ENCODE measurements at places on chromosomes 1 and 21.

- DNase-seq = no peak
Measured at GRCh38 chr1:18554597-18554996, 73.9 kb downstream of the KLHDC7A start.

DNA sequence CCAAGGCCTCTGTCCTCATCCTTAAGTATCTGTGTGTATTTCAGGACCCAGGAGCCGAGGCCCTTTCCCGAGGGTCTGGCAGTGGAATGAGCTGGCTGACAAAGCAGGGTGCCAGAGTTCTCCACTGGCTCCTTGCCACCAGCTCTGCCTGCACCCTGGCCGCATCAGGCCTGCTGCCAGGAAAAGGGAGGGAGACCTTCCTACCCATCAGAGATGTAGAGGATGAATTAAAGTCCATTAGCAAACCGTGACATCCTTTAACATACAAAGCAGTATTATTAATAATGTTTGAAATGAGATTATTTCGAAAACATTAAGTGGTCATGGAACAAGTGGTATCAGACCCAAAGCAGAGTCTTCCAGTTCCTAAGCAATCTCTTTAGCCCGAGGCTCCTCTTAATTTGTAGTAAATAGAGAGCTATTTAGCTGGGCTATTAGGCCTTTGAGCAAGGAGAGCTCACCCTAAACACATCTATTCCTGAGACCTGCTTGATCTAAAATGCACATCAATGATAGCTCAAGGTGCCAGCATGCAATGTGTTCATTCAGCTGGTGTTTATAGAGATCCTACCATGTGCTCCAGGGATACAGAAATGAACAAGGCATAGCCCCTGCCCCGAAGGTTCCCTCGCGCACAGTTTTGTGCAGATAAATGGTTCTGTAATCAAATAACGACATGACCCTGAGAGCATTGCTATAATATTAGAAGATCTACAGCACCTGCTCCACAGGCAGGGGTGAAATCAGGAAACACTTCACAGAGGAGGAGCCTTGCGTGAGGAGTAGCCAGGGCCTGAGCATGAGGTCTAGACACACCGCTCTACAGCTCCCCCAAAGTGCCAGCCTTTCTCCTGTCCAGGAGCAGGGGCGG, 44.0 kb downstream of the FAM163A start:
- no peak for DNase-seq

- DNase-seq = no peak
Measured at GRCh38 chr1:118659646-118660045, 328.5 kb downstream of the TBX15 start.

- DNase-seq = peak; percentile 93
Measured at GRCh38 chr1:25338188-25338981, at the start of gene TMEM50A. Gene TMEM50A (plus strand): TSS chr1:25338334. CDS start chr1:25340487, 2,153 bp downstream.

- DNase-seq = no peak
Measured at GRCh38 chr1:153985341-153985912, 712 bp downstream of the RAB13 start.

DNA sequence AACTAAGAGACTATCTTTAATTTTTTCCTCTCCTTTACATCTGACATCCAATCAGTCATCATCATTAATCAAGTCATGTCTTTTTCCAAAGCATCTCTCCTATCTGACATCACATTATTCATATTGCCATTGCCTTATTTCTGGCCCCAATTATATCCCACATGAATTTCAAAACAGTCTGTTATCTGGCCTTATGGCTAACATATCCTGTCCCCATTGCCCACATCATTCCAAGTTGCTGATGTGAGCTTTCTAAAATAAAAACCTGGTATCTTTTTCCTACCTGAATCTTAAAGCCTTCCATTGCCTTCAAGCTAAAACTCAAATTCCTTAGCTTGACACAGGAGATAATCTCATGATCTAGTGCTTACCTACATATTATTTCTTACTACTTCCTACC, 283.9 kb downstream of the LRRC40 start:
- no peak for DNase-seq

- DNase-seq = no peak
Measured at GRCh38 chr21:17089091-17089491, 423.8 kb upstream of the CXADR start.

DNA sequence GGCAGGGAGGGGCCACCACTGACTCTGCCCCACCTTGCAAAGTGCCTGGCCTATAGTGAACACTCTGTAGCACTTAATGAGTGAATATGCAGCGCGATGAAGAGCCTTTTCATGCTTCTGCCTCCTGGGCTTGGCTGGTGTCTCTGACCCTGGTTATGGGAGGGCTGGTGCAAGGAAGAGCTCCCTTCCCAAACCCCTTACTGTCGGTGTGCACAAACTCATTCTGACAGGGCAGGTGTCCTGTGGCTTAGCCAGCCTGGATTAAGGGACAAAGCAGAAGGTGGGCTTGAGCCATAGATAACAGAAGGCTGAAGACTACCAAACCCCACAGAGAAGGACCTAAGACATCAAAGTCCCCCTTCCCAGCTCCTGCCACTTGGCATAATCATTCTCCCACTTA, 2.0 kb upstream of the NCMAP start:
- DNase-seq = no peak

- DNase-seq = no peak
Measured at GRCh38 chr1:997713-997992, 2.2 kb downstream of the HES4 start.

DNA sequence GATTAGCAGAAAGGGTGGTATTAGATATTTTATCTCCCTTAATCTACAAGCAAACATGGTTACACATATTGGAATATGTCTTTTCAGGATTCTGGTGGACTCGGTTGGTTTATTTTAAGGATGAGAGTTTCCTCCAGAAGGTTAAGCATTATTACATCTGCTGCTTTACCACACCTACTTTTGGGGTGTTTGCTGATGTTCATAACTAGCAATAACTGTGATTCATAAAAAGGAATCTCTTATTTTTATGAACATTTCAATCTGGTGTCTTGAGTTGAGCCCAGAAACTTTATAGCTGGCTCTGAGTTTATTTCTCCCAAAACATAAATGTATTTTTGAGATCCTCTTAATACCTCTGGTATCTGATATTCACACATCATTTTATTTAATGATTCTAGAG, 82.7 kb downstream of the LRRC8D start:
- DNase-seq = no peak

DNA sequence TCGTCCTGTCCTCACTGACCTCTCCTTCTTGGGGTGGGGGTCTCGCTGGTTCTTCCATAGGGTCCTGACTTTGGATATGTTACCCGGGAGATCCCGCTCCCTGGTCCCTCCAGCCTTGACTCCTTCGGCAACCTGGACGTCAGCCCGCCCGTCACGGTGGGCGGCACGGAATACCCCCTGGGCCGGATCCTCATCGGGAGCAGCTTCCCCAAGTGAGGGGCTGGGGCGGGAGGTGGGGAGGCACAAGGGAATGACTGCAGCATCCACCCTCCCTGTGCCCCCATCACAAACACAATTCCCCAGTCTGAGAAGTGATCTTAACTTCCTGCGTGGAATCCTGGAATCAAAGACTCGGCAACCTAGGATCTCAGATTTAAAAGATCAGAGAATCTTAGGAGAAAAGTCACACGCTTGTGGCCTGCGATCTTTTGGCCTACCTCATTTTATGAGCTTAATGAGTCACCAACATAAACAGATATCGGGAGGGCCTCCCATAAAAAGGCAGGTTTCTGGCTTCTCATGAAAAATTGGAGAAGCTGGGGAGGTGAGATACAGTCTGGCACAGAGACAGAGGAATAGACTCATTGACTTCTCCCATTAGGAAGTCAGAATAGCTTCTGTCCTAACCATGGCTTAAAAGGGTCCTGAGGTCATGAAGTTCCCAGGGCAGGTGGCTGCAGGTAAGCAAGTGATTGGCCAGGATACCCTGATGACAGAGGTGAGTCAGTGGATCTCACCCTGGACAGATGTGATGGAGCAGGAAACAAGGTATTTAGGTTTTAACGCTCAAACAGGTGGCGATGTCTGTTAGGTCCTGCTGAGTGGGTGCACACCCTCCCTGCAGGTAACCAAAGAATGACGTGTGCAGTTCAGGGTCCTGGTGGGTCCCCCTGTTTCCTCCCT, 15.9 kb upstream of the PADI3 start:
- DNase-seq = no peak

DNA sequence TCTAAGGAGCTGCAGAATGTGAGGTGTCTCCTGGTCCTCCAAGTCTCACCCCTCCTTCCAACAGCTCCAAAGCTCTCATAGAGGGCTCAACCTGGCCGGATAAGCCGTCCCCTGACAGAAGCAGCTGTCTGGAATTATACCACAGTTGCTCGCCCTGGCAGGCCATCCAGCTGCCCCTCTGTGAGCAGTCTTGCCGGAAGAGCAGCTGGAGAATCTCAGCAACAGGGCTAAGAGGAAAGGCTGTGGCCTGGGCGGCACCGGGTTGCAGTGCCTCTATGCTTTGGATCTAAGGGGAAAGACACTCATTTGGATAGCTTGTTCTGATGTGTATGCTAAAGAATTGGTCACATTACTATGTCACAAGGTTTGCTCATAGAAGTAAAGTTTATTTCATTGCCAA, 12.4 kb downstream of the TMCC2 start:
- no peak for DNase-seq

GRCh38 chr1:175820456-175821025, 77.1 kb upstream of the TNR start:
- DNase-seq = no peak

- DNase-seq = peak; percentile 27
Measured at GRCh38 chr1:159826441-159827101, at the start of gene SLAMF8. Gene SLAMF8 (plus strand): TSS chr1:159826873. CDS start chr1:159826899, 26 bp downstream.

DNA sequence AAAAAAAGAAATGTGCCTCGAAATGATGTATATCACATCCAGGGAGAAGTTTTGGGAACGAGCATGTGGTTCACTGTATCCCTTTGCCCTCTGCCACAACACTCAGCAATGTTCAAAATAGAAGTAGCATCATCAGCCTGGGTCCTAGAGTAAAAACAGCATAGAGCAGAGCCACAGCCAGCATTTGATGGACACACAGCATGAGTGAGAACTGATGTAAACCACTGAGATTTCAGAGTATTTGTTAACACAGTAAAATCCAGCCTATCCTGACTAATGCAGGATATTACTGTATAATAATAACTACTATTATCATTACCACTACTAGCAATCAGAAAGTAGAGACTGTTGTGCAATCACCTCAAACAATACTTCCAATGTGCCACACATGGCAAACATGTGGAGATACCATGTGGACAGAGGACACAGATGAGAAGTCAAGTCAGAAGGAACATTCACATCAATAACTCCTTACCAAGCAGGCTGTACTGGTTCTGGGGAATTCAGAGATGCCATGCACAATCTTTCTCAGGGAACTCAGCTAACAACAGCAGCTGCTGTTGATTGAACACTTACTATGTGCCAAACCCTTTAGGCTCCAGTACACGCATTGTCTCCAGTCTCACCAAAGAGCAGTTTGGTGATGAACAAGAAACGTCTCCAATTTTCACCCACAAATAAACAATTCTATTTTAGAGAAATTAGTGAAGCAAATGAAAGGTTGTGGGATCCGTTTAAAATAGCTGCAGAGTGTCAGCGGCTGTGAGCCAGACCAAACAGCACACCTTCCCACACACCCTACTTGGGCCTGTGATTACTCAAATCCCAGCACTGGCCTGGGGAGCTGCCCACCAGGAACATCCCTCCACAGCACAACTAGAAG, 16.6 kb upstream of the GFI1 start:
- no peak for DNase-seq
